ENCODE measurements at places on chromosomes 1 and 21.

- DNase-seq = no peak
Observed at GRCh38 chr1:157162345-157162744, 24.1 kb upstream of the ETV3 start.

DNA sequence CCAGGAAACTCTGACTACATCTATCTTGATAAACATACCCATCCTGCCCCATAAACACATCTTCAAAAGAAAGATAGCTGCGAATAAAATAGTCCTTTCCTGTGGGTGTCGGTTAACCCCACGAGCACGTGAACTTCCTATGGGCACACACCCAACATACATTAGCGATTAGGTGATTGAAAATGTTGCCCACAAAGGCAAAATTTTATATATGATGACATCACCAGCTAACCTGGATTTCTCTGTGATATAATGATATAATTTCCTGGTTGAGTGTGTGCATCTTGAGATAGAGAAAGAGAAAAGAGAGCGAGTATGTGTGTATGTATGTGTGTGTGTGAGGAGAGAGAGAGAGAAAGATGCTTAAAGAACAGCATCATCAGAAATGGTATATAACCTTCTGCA lies 296.1 kb downstream of the PTPRC start:
- no peak for DNase-seq

GRCh38 chr1:205438213-205439158 lies 16.6 kb upstream of the LEMD1 start:
- no peak for DNase-seq

DNA sequence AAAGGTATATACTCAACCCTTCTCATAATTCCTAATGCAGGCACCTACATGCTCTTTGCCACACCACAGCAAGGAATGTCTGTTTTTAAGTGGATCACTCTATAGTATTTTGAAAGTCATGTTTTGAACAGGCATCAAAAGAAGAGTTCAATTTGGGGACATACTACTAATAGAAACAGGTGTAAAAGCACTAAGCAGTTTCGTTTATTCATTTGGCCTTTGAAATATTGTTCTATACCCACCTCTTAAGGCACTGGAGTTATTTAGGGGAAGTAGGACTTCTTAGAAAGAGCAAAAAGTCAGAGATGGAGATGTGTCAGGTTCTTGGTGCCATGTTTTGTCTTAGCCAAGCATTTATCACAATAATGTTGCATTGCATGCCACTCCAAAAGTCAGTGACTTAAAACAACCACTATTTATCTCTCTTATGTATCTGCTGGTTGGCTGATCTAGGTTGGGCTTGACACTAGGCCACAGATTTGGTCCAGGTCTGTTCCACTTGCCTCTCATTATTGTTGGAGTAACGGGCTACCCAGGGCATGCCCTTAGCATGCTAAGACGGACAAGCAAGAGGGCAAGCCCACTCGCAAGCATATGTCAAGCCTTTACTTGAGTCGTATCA lies 107.5 kb downstream of the RGL1 start:
- DNase-seq = no peak

- no peak for DNase-seq
Observed at GRCh38 chr1:243745356-243745755, 104.7 kb downstream of the AKT3 start.

- DNase-seq = no peak
Observed at GRCh38 chr1:101130673-101131072, 105.1 kb upstream of the DPH5 start.

- no peak for DNase-seq
Observed at GRCh38 chr21:33855190-33855589, 60.4 kb downstream of the ATP5PO start.

Data from neuronal stem cell (in vitro differentiated cells).